ENCODE measurements at places on chromosomes 6 and 20.

DNA sequence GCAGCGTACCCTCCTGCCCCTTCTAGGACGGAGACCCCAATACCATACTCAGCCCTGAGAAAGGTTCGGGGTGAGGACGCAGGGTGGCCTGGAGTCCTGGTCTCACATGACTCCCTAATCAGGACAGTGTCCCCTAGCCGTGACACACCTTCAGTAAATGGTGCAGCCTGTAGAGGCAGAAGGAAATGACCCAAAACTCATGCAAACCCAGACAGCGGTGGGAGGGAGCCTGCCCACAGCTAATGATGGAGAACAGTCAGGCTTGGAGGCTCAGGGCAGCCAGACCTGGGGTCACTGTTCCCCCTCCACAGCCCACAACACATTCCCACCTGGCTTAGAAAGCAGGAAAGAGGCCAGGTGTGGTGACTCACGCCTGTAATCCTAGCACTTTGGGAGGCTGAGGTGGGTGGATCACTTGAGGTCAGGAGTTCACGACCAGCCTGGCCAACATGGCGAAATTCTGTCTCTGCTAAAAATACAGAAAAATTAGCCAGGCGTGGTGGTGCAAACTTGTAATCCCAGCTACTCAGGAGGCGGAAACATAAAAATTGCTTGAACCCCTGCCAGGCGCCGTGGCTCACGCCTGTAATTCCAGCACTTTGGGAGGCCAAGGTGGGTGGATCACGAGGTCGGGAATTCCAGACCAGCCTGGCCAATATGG is 8.8 kb upstream of the HMGA1 start:
- no peak for DNase-seq

DNA sequence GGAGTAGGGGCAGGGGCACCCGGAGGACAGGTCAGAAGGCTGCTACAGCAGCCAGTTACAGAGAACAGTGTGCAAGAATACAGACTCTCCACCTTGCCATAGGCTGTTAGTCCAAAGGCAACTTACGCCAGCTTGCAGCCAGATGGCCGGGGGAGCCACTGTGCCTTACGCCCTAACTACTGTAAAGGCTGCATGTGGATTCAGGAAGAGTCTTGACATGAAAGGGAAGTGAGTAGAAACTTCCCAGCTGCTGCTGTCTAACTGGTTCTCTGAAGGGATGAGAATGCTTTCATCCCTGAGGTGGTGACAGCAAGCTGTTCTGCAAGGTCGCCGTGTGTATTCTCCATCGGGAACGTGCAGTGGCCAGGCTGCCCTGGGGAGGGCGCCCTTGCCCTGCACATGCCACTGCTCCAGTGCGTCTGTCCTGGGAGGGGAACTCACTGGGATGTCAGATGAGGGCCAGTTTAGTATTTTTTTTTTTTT is 46.1 kb downstream of the LYRM4 start:
- peak; percentile 75 for DNase-seq

- DNase-seq: peak; percentile 39
Observed at GRCh38 chr6:147506704-147507114, 1.8 kb upstream of the SAMD5 start.

- DNase-seq: peak; percentile 20
Observed at GRCh38 chr6:118739696-118740353, 88.4 kb upstream of the CEP85L start.

DNA sequence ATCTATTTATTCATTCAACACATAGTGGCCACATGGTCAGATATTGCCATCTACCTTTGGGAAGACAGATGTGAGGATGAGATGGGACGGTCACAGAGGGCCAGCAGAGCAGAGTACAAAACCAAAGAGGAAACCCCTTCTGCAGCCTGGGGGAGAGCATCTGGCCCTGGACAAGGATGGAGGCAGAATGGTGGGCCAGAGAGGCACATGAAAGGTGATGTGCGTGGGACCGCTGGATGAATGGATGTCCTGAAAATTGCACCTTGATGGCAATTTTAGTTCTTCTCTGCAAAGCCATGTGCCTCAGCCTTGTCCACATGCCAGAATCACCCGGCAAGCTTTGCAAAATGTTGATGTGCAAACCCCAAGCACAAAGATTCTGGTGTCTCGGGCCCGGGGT is 77.4 kb upstream of the CD93 start:
- DNase-seq: no peak

DNA sequence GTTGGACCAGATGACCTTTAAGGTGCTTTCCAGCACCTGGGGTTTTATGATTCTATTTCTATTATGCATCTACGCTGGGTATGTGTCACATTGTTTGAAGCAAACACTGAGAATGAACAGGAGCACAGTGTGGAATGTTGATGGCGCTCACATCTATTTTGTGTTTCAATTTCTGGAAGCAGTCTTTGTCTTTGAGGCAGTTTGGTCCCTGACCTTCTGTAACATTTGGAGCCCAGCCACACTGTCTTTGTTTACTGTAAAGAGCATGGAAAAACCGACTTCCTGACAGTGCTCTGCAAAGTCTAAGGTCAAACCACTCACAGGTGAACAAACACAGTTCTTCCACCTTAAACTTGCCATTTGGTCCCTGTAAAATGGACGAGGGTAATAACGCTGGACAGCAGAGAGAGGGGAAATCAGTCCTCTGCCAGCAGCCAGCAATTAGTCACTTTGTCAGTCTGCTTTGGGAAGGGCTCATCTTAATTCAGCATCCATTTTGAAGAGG is 155.5 kb downstream of the PRL start:
- no peak for DNase-seq

GRCh38 chr20:56957737-56958553 is 308.5 kb downstream of the BMP7 start:
- DNase-seq: peak; percentile 25

GRCh38 chr20:18663932-18664331 is 76.1 kb downstream of the DTD1 start:
- DNase-seq: peak; percentile 44
